Activated gamma-delta T cell treated with anti-CD3 and anti-CD28 coated beads, Interleukin-2, amount 50 U/mL, for 16 hours (primary cell): ENCODE measurements at places on chromosomes 11 and 22.

- no peak for DNase-seq
Measured at GRCh38 chr22:50299785-50300619, 7.4 kb downstream of the PLXNB2 start.

DNA sequence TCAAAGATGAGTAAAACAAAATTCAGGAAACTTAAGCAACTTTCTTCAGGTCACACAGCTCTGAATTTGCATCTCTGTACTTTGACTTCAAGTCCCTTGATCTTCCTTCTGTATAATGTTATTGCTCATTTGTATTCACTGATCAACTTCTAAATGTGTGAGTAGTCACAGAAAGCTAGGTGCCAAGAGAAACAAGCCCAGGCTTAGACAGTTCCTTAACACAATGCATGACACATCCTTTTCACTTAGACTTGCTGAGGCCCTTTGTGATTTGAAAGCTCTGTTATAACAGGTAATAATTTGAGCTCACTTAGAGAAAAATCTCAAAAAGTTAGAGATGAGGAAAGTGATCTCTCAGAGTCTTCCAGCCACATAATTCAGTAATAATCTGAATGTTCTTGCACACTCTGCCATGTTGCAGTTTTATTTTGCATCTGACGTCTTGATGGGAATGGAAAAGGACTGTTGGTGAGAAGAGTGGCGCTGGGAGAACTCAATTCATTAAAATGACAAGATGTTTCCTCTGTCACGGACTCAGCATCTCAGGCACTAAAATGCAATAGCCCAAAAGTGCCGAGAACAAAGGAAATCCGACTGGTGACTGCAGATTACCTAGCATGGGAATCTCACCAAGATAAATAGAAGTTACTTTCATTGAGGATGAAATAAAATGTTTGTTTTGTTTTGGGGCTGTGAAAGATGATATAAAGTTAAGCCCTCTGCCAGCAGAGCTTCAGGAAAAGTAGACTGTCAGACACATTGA is 665.3 kb downstream of the OPCML start:
- DNase-seq, result no peak

GRCh38 chr11:59200423-59200746 is 12.3 kb downstream of the MPEG1 start:
- no peak for DNase-seq

GRCh38 chr11:17250561-17251350 is 25.8 kb upstream of the NUCB2 start:
- no peak for DNase-seq

- DNase-seq, result no peak
Measured at GRCh38 chr11:96299155-96299888, 43.7 kb downstream of the MAML2 start.

DNA sequence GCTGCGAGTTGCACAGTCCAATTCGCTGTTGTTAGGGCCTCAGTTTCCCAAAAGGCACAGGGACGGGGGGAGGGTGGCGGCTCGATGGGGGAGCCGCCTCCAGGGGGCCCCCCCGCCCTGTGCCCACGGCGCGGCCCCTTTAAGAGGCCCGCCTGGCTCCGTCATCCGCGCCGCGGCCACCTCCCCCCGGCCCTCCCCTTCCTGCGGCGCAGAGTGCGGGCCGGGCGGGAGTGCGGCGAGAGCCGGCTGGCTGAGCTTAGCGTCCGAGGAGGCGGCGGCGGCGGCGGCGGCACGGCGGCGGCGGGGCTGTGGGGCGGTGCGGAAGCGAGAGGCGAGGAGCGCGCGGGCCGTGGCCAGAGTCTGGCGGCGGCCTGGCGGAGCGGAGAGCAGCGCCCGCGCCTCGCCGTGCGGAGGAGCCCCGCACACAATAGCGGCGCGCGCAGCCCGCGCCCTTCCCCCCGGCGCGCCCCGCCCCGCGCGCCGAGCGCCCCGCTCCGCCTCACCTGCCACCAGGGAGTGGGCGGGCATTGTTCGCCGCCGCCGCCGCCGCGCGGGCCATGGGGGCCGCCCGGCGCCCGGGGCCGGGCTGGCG is at the start of gene BCR:
Gene BCR (plus strand): TSS at position 209 of the 592 bp plus-strand sequence. CDS start 452 bp downstream, outside the sequence.
- no peak for DNase-seq

- DNase-seq, result no peak
Measured at GRCh38 chr11:130526846-130527245, 78.4 kb downstream of the ADAMTS15 start.

- no peak for DNase-seq
Measured at GRCh38 chr22:24231706-24232105, 13.2 kb downstream of the GGT5 start.

DNA sequence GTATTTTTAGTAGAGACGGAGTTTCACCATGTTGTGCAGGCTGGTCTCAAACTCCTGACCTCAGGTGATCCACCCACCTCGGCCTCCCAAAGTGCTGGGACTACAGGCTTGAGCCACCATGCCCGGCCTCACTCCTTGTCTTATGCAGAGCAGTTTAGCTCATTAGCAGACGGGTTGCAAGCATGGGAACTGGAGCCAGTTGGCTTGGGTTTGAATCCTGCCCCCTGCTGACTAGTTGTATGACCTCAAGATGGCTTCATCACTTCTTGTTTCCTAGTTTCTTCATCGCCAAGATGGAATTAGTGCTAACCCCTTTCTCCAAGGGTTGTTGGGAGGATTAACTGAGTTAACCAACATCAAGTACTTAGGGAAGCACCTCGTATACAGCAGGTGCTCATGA is 23.4 kb upstream of the RASD2 start:
- DNase-seq, result no peak

DNA sequence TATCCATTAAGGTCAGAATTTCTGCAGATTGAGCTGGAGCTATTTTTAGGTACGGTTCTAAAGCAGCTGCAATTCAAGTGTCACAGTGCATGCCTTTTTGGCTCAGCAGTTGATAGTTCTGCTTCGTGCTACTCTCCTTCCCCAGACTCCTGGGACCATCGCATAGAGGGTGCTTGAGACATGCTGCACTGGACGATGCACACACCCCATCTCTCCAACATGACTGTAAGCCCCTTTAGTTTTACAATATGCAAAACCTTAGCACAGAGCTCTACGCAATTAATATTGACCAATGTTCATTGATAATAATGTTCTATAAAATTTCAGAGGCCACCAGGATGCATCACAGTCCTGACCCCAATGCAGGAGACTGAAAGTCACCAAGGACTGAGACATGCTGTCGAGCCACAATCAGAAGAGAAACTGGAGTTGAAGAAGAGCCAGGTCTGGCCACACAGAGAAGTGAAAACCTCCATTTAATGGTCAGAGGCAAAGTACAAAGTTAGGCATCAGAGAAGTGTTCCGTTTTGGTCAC is 120.9 kb upstream of the ZC3H12C start:
- no peak for DNase-seq

GRCh38 chr11:117514256-117514655 is 186.6 kb downstream of the CEP164 start:
- DNase-seq, result no peak

GRCh38 chr11:94112206-94112953 is 16.3 kb upstream of the PANX1 start:
- no peak for DNase-seq

GRCh38 chr11:105357764-105358163 is 218.2 kb upstream of the CARD18 start:
- no peak for DNase-seq

DNA sequence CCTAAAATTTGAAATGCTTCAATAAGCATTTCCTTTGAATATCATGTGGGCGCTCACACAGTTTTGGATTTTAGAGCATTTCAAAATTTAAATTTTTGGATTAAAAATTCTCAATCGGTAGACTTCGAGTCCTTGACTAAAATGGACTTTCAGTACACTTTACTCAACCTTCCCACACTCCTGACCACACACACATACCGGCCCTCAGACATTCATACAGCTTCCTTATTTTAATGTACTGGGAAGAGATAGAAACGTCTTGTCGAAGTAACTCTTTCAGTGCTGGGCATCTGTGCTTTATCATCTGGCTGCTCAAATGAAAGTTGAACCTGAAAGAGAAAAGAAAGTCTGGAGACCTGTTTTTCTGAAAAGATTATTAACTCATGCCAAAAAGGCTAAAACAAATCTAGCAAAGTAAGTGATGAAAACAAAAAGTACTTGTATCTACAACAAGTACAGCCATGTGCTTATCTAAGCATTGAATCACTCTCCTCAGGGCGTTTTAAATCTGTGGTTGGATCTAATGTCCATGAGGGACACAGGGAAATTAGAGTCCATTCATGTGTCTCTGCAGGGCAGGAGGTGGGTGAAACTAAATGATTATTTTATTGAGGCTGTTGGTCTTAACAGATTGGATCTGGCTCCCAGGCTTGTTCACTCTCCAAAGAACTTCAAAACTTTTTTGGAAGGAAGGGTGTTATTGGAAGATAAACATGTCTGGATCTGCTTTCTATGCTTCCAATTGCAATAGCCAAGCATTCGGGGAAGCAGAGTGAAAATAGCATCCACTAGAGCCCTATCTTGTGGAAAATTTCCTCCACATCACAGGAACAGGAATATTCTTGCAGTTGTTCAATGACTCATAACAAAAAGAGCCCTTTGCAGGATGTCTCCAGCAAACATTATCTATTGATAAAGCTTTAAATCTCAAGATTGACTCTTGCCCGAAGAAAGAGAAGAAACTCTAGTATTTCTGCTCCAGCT is 47.0 kb downstream of the CARD18 start:
- DNase-seq, result no peak

- no peak for DNase-seq
Measured at GRCh38 chr22:46069521-46070214, 80.7 kb upstream of the PPARA start.

GRCh38 chr22:19960491-19961200 is 19.0 kb upstream of the TXNRD2 start:
- no peak for DNase-seq

- DNase-seq, result peak; percentile 62
Measured at GRCh38 chr11:67504950-67505581, at the start of gene PITPNM1. TSS of gene PITPNM1 (minus strand) at chr11:67505363. CDS start at chr11:67504180, 1,183 bp downstream.

DNA sequence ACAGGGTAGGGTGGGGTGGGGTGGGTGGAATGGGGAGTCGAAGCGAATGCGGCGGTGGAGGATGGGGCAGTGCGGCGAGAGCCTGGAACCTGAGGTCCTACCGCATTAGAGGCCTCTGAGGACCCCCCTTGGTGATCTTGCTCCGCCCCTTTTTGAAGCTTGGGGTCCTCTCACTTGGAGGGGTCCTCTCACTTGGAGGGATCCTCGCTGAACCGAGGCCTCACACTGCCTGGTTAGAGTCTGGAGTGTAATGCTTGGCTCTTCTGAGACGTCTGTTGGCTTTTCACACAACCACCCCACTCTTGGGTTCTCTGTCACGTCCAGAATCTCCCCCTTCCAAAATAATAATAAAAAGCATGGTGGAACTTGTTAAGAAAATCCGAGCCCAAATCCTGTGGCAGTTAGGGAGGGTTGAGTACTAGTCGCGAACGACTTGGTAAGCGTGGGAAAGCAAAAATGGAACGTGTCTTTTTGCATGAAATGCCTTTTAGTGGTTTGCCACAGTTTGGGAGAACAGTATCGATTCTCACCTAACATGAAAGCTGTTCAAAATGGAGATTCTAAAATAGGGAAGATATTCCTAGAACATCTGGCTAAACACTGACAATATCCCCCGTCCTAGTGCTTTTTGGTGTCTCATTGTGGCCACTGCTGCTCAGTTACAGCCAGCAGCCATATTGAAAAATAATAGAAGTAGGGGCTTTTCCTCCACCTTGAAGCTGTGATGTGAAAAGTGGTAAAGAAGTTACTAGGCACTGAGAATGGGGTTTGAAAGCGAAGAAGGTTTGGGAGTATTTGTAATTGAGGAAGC is 822 bp downstream of the RBX1 start:
- DNase-seq, result no peak

DNA sequence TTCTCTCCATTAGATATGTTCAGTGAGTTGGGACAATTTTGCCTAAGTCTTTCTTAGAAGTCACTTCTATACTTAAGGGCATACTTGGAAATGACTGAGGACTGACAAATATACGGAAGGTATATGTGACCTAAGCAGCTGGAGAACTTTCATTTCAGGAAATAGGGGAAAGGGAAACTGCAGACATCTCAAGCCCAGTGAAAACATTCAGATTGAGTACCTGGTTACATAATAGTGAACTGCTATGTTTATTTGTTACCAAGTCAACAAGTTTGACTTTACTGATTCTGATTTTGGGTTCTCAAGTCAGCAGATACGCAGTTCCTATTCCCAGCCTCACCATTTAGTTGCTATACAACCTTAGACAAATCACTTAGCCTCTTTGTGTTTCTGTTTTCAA is 1173.9 kb downstream of the LRRC4C start:
- no peak for DNase-seq

GRCh38 chr11:1536065-1536843 is 35.8 kb downstream of the DUSP8 start:
- no peak for DNase-seq

DNA sequence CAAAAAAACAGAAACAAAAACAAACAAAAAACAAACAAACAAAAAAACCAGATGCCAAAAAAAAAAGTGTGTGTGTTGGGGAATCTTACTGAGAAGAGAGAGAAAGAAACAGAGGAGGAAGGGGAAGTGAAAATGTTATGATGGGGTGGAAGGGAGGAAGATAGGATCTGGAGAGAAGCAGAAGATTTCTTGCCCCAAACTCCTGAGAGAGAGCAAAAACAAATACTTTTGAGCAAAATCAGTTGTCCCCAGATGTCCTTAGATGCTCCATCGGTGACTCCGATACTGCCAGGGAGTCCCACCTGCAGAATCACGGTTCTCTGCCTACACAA is 19.9 kb upstream of the GRAMD1B start:
- no peak for DNase-seq

DNA sequence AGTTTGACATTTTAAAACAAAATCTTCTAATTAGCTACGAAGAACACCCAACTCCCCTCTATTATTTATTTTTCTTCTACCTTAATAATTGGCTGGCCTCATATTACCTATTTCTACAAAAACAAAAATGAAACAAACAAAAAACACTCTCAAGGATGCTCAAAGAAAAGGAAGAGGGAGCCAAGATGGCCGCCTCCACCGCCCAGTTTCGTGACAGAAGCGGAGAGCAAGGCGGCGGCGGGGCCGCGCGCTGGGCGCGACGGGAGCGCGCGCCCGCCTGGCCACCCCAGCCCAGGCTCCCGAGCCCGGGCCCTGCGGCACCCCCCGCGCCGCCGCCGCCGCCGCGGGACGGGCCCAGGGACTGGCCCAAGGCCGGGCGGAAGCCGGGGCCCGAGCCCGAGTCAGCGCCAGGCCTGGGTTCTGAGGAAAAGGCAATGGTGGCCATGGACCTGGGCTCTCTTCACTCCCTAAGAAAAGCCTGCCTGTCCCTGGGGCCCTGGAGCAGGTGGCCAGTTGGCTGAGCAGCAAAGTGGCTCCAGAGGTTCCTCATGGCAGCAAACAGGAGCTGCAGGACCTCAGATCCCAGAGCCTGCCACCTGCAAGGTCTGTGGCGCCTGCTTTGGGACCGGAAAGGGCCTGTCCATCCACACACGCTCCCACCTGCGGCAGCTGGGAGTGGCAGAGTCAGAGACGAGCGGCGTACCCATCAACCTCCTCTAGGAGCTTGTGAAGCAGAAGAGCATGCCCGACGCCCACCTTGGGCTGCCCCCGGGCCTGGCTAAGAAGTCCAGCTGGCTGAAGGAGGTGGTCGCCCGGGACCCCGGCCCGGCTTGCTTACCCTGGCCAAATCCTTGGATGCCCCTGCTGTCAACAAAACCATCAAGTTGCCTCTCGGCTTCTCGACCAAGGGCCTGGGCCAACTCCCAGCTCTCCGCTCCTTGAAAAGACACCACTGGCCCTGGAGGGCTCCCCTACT is 543.2 kb upstream of the CCDC179 start:
- DNase-seq, result no peak

- no peak for DNase-seq
Measured at GRCh38 chr11:107590460-107591377, at the start of gene ELMOD1. TSS of gene ELMOD1 (plus strand) at chr11:107591147. CDS start at chr11:107618190, 27,043 bp downstream.
